ENCODE measurements at places on chromosomes 2 and 18.
A peak's percentile ranks its signal among the peaks of the same experiment; 100 is the strongest.

DNA sequence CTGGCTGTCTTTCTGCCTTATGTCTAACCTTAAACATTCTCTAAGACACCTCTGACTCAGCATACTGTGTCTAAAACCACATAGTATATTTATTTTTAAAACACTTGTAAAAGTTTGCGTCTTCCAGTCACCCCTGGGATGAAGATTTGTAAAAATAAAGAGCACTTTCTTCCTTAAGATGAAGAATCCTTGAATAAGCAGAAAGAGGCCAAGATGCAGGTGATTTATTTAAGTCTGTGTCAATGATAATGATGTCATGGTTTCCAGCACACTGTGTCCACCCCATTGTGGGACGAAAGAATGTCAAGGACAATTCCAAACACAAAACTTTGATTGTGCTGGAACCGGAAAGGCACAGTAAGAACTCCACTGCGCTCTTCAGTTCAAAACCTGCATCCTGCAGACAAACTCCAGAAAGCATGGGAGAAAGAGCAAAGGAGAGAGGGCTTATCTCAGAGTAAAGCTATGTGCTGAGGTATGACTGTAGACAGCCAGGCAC, 92.9 kb downstream of the ZEB2 start:
- peak; percentile 43 for DNase-seq

DNA sequence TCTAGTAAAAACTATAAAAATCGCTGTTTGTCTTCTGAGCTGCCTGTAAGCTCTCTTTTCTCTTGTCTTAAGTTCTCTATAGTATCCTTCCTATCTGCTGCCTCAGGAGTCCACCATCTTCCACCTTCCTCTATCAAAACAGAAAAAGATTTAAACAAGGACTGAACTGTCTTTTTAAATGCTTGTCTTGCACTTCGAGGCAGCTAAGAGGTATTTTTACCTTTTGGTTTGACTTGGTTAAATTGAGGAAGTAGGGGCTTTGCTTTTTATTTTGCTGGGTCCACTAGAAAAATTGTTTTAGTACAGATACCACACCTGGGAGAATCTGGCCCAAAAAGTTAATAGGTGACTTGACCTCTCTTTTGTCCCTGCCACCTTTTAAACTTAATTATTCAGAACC, 12.2 kb downstream of the SESTD1 start:
- no peak for DNase-seq

DNA sequence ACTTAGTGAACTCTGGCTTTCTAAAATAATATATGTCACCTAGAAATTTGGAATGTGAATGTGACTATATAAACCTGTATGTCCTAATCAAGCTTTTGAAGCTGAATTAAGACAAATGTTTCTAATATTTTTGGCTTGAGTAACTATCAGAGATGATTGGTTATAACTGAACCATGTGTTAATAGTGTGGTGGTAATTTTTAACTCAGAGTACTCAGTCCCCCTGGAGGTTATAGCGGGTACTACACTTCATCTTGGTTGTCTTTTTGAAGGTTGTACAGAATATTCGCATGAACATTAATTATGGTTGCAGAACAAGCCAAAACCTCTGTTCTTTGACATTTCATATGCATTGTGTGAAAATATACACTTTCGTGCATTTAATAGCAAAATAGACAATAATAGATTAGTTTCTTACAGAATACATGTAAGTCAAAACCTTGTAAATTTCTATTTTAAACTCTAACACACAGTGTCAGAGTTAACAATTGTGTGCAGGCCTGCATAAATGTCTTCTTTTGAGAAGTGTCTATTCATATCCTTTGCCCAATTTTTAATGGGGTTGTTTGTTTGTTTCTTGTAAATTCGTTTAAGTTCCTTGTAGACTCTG, 86.0 kb downstream of the OSBPL6 start:
- peak; percentile 31 for DNase-seq

GRCh38 chr2:152466980-152467676, 132.2 kb downstream of the FMNL2 start:
- DNase-seq = peak; percentile 71

DNA sequence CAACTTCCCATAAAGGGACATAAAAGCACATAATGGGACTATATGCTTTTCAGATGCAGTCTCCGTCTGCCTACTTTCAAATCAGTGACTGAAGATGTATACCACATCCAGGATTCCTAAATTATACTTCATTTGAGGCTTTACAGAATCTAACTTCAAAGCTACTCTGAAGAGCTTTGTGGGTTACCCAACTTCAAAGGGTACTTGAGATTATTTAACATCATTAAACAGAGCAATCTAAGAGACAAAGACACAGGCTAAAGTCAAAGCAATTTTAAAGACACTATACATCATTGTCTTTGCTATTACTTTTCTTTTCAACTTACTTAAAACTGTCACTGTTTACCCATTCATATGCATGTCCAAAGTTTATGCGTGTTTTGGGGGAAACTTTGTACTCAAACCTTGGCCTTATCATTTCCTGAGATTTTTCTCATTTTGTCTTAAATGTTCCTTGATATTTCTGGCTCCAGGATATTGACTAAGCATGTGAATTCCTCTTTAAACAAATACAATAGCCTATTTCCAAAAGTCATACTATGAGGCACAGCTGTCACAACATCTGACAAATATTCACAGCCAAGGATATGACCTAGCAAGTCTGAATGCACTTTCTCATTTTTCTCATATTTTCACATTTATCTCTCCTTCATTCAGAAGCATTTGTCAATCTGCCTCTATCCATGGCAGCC, 1985.1 kb upstream of the PIK3C3 start:
- DNase-seq = peak; percentile 45

- DNase-seq = peak; percentile 73
Measured at GRCh38 chr2:171244970-171245782, 84.5 kb upstream of the TLK1 start.

GRCh38 chr2:57562495-57562894, 484.1 kb upstream of the VRK2 start:
- DNase-seq = no peak

DNA sequence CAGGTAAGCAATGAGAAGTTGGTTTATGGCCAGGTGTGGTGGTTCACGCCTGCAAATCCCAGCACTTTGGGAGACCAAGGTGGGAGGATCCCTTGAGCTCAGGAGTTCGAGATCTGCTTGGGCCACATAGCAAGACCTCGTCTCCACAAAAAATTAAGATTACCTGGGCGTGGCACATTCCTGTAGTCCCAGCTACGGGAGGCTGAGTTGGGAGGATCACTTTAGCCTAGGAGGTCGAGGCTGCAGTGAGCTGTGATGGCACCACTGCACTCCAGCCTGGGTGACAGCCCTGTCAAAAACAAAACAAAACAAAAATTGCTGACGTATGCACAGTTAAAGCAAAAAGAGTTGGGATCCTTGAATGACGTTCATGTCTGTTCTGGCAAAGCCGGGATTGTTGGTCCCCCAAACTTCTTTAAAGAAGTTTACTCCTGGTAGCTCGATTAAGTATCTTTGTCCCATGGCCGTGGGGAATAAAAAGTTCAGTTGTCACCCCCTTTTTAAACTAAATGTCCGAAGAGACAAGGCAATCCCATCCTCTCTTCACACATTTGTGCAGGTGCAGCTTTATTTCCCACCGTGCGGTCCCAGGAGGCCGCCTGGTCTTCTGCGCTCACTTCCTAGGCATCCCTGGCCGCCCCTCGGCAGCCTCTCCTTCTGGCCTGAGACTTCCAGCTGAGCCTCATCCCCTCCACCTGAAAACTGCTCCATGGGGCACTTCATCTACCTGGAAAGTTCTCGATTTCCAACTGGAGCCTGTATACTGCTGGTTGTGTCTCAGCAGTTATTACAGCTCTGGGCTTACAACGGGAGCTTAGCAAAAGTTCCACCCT, 762 bp upstream of the SPOPL start:
- DNase-seq = no peak

DNA sequence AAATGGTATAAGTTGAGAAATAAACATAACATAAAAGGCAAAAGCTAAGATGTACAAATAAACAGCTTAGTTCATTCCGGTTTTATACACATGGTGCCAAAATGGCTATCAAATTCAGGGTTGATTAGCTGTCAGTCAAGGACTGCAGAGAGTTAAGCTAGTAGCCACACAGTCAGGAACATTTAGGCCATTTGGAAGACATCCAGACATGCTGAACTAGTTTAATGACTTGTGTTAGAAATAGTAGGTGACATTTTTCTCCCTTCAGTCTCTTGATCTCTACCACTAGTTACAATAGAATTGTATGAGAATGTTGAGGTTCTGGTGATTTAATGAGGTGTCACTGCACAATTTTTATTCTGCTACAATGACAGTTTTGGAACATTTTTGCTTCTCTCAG, 394.4 kb upstream of the SPHKAP start:
- no peak for DNase-seq

- DNase-seq = no peak
Measured at GRCh38 chr2:68935471-68935870, 17.2 kb downstream of the GKN2 start.

DNA sequence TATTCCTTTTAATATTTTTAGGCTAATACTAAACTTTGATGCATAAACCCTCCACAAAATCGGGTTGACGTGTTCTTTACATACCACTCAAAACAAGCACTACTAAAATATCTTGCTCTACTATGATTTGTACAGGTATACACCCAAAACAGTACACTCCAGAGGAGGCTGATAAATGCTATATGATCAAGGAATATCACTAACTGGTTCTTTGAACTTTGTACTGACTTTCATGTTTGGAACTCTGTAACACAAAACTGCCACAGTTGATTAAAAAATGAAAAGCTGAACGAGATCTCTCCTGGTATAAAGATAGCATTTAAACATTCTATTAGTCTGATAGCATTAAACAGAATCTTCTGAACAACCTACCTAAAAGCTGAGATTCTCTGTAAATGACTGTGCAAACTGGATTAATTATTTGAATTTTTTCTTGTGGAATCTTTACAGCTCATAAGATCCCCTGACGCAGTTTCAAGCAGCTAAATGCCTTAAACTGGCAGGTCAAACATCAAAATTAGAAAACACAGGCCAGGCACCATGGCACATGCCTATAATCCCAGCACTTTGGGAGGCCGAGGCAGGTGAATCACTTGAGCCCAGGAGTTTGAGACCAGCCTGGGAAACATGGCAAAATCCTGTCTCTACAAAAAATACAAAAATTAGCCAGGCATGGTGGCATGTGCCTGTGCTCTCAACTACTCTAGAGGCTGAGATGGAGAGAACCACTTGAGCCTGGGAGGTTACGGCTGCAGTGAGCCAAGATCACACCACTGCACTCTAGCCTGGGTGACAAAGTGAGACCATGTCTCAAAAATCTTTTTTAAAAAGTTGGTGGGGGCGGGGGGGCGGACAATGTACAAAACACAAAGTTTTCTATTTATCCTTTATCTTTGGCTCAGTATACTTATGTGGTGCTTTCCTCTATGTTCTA, 150.6 kb downstream of the EXOC6B start:
- no peak for DNase-seq

DNA sequence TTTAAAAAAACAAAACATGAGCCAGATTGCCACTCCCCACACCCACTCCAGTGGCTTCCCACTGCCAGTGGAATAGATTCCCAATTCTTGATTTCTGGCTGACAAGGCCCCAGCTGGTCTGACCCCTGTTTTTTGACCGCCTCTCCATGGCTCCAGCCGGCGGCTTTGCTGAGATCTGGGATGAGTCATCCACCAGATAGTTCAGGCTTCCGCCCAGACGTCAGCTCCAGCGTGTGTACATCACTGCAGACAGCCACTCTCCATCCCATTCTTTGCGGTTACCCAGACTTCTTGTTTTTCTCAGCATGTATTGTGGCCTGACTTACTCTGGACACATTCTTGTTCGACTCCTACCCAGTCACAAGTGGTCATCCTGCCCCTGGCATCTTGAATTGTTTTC, 227.9 kb downstream of the GBX2 start:
- peak; percentile 72 for DNase-seq

GRCh38 chr2:5459041-5459440, 233.1 kb upstream of the SOX11 start:
- DNase-seq = no peak

- DNase-seq = no peak
Measured at GRCh38 chr2:69717861-69718273, 24.1 kb upstream of the ANXA4 start.

DNA sequence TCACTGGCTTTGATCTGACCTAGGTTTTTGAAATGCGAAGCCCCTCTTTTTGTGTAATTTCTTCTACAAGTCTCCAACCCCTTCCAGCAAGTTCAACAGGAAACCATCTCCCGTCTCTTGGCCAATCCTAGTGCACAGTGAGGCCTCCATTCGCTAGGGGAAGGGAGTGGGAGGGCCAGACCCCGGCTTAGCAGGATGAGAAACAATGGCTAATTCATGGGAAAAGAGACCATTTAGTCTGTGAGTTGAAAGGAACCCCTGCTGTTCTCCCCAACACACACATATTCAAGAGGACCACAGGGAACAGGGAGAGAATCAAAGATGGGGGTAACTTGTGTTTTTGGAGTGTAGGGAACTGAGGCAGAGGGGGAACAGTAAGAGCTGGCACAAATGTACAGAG, 83.0 kb downstream of the RTN4 start:
- no peak for DNase-seq

DNA sequence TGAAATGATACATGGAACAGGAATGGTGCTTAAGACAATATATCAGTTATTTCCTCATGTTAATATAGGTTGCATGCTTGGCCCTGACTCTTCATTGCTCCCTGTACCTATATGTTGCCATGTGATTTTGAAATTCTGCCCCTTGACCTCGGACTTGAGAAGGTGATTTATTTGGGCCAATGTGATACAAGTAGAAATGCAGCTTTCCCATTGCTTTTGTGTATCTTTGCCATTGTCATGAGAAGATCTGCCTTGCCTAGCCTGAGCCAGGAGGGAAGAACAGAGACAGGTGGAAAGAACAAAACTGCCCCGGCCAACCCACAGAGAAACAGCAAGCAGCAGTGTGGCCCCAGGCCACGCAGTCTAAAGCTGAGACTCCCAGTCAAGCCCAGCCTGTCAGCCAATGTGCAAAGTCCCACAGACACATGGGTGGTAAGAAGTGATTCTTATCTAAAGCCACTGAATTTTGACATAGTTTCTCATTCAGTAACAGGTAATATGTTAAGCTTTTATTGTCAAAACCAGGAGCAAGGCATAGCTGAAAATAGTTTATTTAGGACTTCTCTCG, 245.7 kb upstream of the RND3 start:
- no peak for DNase-seq

DNA sequence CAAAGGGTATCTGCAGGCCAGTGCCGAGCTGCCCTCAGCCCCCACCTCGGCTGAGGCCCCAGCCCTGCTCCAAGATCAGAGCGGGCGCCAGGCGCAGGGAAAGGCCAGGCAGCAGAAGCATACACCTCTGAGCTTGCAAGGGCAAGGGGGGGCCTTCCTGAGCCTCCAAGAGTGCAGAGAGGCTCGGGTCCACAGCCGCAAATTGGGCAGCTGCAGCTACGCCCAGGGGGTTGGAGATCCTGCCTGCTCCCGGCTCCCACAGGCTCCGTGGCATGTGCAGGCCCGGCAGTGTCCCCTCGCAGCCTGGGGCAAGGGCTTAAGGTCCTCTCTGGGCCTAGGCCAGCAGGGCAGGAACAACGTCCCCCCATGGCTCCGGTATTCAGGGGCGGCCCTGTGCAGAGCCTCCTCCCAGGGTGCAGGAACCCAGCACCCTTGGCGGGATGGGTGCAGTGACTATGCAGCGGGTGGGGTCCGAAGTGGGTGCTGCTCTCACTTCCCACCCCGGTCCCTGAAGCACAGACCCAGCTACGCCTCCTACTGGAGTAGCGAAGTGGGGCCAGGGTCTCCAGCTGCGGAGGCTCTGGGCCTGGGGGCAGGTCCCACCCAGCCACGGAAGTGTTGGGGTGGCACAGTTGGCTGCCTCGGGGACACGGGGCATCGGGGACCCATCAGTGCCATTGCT, 120.2 kb upstream of the TMEFF2 start:
- DNase-seq = no peak

- DNase-seq = peak; percentile 99
Measured at GRCh38 chr2:33069894-33070651, 123.3 kb downstream of the LTBP1 start.

- DNase-seq = no peak
Measured at GRCh38 chr18:34752056-34752455, 42.0 kb downstream of the DTNA start.
